Endothelial cell of umbilical vein (primary cell): ENCODE measurements at places on chromosomes 3 and 15. TPM values are rescaled to one million over a fixed set of nuclear protein-coding genes. Genes with fewer than 3 reads are reported as not detected.

- DNase-seq: no peak
These were observed 56.0 kb downstream of the CD200 start for GRCh38 chr3:112388972-112389371.

GRCh38 chr3:195056506-195056905, 214.5 kb downstream of the XXYLT1 start:
- DNase-seq: no peak

DNA sequence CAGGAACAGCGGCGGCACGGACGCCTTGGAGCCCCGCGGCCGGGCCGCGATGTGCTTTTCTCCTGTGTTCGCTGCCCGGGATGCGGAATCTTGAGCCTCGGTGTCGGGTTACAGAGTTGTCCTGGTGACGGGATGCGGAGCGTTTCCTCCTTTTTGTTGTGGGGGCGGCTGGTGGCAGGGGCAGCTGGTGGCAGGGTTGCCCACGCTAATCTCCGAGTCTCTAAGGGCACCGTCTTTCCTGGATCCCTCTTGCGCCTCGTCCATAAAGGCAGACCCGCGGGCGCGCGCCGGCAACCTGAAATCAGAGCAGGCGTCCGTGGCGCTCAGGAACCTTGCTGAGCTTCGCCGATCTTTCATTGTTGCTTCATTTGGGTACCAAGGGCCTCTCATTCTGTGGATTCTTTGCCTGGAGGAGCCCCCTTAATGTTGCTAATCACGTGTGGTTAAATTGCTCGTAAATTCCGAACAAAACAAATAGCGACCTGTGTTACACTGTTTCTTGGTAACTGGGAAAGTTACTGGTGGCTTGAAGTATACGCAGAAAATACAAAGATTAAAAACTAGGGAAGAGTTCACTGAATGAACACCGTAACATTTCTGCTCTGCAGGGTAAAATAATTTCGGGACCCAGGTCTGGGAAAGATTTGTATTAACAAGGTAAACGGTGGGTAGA, 844 bp upstream of the PFN2 start:
- DNase-seq: peak; percentile 75

GRCh38 chr3:173553635-173554280, 156.2 kb downstream of the NLGN1 start:
- DNase-seq: peak; percentile 58

GRCh38 chr3:185176750-185177359, 24.0 kb upstream of the C3orf70 start:
- peak; percentile 48 for DNase-seq

The TUSC7 gene
- polyA plus RNA-seq: not detected in 2 replicates

DNA sequence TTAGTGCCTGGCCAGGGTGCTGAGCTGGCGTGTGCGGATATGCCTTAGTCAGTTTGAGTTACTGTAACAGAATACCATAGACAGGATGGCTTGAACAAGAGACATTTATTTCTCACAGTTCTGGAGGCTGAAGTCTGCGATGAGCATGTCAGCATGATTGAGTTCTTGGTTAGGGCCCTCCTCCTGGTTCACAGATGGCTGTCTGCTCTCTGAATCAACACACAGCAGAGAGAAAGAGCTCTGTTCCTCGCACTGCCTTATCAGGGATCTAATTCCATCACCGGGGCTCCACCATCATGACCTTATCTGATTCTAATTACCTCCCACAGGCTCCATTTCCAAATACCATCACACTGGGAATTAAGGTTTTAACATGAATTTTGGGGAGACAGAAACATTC, 386.6 kb upstream of the DPH6 start:
- DNase-seq: no peak

The UNC13C gene
- not detected in 2 replicates for polyA plus RNA-seq

GRCh38 chr3:137347817-137348368, 390.1 kb downstream of the IL20RB start:
- DNase-seq: no peak

GRCh38 chr3:136860541-136860940, 1.5 kb upstream of the NCK1 start:
- DNase-seq: no peak

DNA sequence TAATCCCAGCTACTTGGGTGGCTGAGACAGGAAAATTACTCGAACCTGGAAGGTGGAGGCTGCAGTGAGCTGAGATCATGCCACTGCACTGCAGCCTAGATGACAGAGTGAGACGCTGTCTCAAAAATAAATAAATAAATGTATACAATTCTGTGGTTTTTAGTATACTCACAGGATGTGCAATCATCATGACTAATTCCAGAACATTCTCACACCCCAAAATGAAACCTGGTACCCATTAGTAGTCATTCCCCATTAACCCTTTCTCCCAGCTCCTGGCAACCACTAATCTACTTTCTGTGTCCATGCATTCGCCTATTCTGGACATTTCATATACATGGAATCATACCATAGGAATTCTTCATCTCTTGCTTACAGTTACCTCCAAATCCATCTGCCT, 44.5 kb downstream of the LRRFIP2 start:
- DNase-seq: peak; percentile 39

DNA sequence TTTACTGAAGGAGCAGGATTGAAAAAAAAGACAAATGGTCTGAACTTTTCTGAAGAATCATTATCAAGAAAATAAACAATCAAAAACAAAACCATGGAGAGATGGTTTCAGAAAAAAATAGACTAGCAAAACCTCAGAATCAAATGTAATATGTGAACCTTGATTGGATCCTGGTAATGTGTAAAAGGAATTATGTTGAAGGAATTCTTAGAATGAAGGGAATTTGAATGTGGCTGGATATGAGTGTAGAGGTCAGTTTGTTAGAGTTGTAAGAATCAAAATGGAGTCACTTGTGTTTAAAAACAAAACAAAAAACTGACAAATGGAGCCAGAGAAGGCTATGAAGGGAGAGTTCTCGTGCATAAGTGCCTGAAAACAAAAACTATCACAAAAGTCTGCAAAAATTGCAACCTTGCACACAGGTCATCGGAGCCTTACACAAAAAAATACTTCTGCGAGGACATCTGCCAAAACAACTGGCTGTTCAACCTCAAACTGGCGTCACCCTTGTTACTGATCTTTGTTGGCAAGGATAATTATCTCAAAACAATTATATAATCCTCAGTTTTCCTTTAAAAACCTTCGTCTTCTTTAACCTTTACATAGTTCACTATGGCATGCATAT, 19.1 kb upstream of the ATP13A3 start:
- no peak for DNase-seq

DNA sequence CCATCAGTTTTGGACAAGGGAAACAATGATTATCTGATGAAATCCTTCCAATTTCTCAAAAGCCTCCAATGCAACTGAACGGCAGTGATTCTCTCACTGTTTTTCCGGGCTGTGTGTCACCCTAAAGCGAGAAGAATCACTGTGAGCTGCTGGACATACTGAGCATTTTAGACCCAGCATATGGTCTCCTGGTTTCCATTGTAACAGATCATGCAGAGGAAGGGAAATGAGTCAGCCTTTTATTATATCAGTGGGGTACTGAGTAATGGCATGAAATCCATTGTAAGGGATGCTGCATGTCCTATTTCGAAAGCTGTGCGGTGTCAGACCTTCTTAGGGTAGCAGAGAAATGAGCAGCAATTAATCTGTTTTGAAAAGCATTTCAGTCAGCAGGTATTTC, 287.1 kb downstream of the IL5RA start:
- no peak for DNase-seq

The C2CD4A gene
- polyA plus RNA-seq: 0.10 and 0.33 TPM in 2 replicates

GRCh38 chr15:92449476-92449875, 55.8 kb downstream of the ST8SIA2 start:
- no peak for DNase-seq
